ENCODE measurements at places on chromosomes 2 and 18.

GRCh38 chr2:62719757-62720156 is 14.2 kb downstream of the EHBP1 start:
- no peak for DNase-seq

GRCh38 chr2:177799531-177799930 is 273.0 kb downstream of the PDE11A start:
- DNase-seq, result no peak

DNA sequence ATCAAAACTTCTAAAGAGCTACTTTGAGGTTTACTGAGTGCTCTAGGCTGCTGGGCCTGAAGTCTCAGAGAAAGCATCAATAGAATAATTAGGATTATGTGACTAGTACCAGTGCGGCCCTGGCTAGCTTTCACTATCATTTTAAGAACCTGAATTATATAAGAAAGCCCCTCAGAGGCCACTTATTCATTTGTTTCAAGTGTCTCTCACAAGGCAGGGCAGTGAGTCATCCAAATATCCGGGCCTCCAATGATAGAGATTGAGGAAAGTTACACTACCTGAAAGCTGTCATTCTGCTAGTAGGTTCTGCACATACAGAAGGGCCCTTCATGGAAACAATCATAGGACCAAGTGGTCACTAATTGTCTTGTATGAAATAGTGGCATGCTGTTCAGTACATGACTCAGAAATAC is 193.1 kb downstream of the L3MBTL4 start:
- DNase-seq, result no peak

DNA sequence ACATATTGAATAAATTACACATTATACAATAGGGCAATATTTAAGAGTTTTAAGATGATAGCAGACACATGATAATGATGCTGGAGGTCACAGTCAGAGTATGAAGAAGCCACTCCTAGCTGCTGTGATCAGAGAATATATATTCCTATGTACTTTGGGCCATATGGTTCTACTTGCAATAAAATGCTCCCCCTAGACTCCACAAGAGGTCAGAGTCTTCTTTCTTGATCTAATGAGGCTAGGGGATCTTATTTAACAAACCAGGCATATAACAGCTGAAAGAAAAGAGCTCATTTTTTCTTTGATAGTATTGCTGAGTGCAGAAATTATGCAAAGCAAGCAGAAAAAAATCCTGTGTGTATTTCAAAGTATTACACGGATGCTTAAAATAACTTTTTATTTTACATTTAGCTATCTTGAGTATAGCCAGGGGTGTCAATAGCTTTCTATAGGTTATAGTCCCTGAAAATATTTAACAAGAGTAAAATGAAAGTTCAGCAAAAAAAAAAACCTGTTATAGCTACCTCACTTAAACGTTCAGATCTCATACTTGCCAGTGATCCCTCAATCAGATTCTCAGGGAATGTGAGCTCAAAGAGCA is 748.7 kb upstream of the CHAC2 start:
- DNase-seq, result no peak

GRCh38 chr2:233350708-233351107 is 3.6 kb upstream of the DGKD start:
- no peak for DNase-seq

All from effector memory CD8-positive, alpha-beta T cell (primary cell).